Stimulated activated CD4-positive, alpha-beta T cell treated with anti-CD3 and anti-CD28 coated beads, Interleukin-15, amount 100 ng/mL, for 24 hours (primary cell): ENCODE measurements at places on chromosomes 16 and 17.

- no peak for DNase-seq
Measured at GRCh38 chr16:60704726-60705125, 1331.5 kb downstream of the CDH8 start.

DNA sequence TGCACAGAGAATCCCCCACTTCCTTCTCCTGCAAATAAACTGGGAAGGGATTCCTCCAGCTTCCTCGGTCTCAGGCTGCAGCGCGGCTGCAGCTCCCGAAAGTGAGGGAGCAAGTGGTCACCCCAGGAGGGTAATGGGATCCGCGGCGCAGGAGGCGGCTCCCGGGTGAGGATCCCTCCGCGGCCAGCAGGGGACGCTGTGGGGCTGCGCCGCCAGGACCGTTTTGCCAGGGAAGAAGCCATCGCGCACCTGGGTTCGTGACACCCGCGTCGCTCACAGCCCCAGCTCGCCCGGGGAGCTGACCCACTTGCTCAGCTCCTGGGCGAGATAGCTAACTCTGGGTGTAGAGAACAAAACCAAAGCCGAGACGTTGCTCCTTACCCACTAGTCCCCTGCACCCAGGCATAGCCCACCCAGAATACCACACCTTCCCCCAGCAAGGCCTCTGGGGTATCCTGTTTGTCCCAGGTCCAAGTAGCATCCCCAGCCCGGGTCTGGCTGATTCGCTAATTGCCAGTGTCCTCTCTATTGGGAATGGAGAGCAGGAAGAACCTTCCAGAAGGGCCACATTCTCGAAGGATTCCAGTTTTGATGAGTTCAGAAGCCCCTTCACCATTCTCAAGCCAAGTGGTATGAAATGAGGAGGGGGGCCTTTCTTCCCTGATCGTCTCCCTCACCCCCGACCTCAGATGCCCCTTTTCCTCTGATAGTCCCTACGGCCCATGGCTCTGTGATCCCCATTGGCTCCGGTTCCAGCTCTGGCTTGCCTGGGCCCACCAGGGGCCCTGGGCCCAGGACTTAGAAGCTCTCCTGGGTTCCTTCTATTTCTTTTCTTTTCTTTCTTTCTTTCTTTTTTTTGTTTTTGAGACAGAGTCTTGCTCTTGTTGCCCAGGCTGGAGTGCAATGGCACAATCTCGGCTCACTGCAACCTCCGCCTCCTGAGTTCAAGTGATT, 14.1 kb downstream of the CYGB start:
- peak; percentile 85 for DNase-seq

DNA sequence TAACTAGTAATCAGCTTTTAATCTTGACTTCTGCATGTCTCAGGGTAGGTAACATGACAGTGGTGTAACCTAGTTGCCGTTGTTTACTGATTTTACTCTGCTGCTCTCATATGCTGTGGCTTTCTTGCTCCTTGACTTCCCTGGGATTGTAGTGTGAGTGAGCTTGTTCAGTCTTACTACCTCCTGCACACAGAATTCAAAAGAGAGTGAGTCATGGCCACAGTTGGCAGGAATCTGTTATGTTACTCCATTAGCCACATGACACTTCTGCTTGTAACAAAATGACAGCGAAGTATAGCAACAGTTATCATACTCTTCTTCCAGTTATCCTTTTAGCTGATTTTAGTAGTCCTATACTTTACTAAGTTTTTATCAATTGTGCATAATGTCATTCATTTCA, 18.8 kb downstream of the TNRC6A start:
- peak; percentile 22 for DNase-seq

DNA sequence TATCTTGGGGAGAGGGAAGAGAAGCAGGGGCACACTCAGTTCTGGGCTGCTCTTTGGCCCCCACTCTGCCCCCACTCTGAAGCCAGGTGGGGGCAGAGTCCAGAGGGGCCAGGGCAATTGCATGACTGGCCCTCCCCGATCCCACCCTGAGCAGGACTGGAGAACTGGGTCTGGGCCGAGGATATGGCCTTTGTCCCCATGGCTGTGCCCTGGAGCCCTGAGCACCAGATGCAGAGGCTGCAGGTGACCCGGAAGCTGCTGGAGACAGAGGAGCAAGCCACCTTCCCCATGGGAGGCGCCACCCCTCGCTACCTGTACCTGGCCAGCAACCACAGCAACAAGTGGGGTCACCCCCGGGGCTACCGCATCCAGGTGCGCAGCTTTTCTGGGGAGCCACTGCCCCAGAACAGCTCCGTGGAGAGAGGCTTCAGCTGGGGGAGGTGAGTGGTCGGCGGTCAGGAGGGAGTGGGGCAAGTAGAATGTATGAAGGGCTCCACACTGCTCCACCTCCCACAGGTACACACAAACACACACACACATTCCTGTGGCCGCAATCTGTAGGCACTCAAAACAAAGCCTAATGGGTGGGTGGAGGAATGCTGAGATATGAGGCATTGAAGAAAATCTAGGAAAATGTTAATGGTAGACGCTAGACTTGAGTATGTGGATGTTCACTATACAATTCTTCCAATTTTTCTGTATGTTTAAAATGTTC, 21.4 kb downstream of the AOC3 start:
- no peak for DNase-seq

DNA sequence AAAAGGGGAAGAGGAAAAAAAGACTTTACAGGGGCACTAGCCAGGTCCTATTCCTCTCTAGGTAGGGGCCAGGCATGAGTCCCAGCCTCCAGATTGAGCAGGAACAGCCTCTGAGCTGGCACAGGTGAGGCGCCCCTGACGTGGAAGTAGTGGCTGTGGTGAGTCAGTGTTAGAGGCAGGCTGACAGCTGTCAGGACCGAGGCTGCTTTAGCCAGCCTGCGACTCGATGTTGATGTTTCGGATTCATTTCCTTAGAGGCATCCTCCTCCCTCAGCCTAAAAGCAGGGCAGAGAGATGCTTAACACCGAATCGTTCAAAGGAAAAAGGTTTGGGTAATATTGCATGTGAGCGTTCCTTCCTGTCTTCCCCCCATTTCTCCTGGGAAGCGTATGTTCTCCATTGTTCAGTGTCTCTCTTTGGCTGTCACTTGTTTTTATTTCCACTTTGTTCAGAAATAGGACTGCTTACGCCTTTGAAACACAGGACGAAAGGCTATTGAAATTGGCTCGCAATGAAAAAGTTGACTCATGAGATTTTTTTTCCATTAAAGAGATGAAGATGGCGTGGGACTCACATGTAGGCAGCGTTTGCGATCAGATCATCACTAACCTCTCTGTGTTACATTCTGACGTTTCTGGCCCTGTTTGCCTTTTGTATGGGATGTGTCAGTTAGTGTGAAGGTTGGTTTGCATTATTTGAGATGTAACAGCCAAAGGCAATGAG, 1.3 kb downstream of the KIAA0513 start:
- DNase-seq, result peak; percentile 86

DNA sequence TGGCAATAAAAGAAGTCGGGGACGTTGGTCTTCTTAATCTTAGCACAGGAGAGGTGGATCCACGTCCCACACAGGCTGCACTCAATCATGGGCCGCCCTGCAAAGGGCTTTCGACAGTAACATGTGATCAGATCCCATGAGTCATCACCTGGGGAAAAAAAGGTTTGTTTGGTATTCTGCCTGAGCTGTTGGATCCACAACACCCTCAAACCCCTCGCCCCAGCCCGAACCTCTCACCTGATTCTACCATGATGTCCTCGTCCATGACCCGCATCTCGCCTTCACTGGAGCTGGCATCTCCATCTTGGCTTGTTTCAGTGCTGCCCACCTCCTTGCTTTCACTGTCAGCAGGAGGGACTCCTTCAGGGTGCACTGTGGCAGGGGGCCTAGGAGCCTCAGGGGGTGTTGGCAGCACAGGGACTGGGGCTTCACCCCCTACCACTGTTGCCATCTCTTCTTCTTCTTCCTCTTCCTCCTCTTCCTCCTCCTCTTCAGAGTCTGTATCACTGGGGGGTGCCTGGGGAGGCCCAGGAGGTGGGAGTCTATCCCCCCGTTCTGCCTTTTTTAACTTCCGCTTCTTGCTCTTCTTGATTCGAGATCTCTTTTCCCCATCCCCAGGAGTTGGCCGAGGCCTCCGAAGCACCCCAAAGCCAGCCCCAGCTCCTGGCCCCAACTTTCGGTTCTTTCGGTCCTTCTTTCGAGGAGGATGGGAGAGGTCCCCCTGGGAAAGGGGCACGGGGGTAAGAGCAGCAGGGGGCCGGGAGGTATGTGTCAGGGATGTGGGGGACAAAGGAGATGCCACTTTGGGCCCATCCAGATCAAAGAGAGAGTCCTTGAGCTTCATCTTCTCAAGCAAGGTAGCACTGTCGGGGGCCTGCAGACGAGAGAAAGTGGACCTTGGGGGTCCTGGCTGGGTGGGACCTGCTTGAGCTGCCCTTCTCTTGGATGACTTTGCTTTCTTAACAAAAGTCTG, 1.7 kb upstream of the DVL2 start:
- DNase-seq, result peak; percentile 20

GRCh38 chr17:50558091-50558490, 2.4 kb upstream of the CACNA1G start:
- DNase-seq, result no peak

- no peak for DNase-seq
Measured at GRCh38 chr16:65468133-65468532, 346.3 kb upstream of the CDH11 start.

DNA sequence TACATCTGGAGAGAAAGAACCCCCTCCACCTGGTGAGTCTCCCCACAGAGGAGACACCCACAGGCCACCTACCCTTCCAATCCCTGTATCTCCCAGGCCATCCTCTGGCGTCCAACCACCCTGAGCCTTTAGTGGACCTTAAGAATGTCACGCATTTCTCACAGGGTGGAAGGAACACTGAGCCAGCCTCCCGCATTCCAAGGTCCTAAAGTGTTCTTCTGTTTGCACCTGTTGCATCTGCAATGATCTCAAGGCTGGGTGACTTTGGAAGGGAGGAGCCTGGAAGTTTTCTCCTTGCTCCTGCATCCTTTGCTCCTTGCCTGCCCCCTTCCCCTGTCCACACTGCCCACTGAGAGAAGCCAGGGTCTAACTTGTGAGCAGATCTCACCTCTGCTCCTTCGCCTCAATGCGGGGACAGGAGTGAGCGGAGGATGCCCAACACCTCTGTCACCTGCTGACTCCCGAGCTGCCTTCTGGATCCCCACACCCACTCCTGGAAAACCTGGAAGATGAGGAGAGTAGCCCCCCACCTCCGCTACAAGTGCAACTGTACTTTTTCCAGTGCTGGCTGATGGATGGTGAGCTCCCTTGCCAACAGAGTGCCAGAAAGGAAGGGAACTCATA, 3.7 kb downstream of the CHST5 start:
- DNase-seq, result no peak

DNA sequence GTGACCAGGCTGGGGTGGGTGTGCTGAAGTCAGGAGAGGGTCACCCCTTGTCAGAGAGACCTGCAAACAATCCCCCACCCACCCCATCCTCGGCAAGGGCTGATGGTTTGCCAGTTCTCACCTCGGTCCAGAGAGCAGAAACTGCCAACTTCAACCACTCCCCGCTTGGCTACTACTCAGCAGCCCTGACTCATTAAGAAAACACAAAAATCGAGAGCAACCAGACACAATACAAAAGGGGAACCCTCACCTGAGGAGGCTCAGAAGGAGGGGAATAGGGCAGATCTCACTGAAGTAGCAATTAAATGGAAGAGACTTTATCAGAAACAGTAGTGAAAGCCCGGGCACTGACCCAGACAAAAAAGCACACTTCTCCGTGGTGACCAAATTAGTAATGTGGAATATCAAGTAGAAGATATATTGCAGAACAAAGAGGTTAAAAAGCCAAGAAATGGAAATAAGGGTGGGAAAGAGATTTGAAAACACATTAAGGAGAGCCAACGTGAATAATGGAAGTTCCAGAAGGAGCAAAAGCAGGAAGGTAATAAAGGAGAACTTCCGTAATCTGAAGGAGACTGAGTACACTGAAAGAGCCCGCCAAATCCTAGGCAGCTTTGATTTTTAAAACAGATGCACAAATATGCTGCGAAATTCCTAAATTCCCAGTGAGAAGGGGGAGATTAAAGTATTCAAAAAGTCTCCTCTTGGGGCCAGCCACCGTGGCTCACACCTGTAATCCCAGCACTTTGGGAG, 23.6 kb downstream of the CENPV start:
- no peak for DNase-seq

DNA sequence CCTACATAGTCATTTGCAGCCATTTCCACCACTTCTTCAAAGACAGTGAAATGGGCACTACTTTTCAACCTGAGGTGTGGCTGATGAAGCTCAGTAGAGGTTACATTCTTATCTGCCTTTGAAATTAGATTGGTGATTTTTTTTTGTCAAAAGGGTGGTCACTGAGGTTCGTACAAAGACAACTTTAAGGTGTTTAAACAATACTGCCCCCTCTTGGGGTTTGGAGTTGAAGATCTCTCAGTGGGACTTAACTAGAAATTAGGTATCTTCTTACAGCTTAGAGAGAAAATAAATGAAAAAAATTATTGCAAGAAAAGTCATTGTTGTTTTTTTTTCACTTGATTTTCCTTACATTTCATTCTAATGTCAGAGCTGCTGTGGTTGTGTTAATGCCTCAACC, 713.2 kb downstream of the CDH11 start:
- no peak for DNase-seq

DNA sequence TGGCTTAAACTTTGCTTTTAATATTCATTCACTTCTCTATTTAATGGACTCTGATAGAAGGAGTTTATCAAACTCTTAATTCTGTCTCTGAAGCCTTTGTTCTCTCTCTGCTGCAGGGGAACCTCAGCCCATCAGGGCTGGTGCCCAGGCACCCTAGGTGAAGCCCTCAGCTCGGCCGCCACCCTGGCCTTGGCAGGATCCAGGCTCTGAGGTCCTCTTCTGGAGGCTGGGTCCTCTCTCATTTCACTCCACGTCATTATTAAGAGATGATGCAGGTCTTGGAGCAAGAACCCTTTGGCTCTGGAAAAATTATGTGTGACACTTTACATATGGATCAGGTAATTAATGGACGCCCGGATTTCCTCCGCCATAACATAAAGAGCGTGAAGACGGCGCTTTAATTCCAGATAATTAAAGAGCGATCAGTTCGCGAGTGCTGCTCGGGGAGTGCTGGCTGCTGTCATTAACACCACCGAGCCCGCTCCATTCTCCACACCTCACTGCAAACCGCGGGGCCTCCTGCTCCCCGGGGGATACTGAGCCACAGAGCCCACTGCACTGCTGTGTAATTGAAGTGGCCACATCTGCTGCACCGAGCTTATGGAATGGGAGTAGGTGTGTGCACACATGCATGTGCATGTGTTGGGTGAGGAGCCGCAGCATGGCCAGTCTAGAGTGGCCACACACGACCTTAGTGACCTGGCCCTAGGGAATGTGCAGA, 259.4 kb upstream of the TNRC6C start:
- no peak for DNase-seq
